Kidney epithelial cell (primary cell): ENCODE measurements at places on chromosomes 16 and 17. TPM values are rescaled to one million over a fixed set of nuclear protein-coding genes. Genes with fewer than 3 reads are reported as not detected.

DNA sequence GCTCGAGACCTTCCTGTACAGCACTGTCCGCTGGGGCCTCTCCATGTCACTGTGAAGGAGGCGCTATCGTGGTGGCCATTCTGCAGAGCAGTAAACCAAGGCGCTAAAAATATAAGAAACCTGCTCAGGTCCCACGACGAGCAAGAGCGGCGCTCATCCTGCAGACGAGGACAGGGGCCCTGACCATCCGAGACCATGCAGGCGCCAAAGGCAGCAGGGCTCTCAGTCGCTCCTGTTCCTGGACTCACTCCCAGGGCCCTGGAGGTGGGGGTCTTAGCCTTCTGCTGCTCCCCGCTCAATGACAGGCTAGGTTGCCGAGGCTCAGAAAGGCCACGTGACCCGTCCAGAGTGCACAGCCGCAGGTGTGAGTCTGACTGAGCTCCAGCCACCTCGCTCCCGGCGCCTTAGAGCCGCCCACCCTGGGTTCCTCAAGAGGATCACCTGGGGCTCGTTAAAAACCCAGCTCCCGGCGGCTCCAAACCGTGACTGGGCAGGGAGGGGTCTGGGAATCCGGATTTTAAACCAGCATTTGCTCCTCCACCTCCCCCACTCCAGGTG, 509 bp upstream of the ATP2C2 start:
- no peak for DNase-seq

DNA sequence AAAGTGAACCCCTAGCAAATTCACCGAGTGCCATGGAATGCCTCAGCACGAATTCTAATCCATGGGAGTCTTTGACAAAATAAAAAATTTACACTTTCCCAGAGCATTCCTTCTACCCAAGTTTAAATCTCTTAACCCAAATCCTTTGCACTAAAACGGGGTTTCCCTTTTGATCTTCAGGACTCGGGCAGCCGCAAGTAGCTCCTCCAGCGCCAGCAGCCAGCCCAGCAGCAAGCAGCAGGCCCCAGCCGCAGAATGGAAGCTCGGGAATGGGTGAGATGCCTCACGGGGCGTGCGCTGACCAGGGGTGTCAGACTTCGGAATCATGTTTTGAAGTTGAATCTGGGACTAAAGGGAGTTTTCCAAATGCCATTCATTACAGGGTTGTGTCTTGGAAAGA, 42.4 kb downstream of the RPA1 start:
- DNase-seq = no peak

DNA sequence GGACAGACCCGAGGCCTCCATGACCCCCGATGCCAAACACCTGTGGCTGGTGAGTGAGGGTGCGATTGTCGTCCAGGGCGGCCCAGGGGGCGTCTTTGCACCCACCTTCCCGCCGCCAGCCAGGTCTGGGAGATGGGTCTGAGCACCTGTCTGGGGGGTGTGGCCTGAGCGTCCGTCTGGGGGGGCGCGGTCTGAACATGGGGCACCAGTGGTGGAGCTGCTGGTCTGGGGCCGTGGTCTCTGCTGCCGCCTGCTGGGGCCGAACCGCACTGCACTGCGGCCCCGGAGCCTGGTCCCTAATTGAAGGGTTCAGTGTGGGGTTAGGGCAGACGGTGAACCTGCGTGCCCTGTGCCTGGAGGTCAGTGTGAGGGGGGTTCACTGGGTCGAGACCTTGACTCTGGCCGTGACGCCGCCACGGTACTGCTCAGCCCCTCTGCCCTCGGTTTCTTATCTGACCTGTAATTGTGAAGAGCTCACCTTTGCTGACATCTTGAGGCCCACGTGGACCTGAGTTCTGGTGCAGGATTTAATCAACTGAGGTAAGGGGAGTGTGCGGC, 12.6 kb upstream of the TCF25 start:
- DNase-seq = no peak

DNA sequence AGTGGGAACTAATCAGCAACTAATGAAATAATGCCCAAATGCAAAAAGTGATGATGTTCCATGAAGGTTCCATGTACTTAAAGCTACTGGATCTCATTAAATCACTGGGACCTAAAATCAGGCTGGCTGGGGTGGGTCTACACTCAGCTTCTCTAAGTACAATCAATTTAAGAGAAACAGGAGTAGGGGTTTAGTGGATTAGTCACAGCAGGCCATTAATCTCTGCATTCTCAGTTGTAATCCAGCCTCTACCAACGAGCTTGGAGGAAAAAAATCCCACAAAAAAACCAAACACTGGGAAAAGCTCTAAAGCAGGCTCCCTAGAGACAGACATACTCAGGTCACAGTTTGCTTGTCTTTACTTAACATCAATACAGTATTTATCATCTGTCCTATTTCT, 15.0 kb downstream of the CA10 start:
- no peak for DNase-seq

GRCh38 chr16:65827231-65827630, 539.3 kb upstream of the CDH5 start:
- no peak for DNase-seq

GRCh38 chr17:58840820-58841612, 85.4 kb downstream of the PPM1E start:
- DNase-seq = no peak

DNA sequence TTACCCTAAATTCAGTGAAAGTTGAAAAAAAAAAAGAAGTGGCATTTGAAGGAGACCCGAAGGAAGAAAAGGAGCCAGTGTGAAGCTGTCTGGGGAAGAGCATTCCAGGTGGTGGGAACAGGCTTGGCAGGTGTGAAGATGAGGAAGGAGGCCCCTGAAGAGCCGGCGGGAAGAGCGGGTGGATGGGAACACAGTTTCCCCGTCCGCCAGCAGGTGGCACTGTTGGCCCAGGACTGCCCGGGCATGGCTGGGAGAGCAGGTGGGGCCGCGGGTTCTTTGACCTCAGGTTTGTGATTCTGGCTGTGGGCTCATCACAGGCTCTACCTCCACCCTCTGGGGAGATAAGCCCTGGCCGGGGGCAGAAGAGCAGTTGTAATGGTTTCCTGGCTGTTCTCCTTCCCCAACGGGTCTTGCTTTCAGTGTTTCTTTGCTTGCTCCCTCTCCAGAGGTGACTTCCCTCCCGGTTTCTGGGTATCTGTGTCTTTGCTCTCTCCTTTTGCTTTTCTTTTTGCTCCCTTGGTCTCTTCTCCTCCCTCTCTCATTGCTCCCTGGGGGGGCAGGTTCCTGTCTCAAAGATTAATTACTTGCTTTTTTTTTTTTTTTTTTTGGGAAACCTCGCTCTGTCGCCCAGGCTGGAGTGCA, 32.3 kb downstream of the RAP1GAP2 start:
- no peak for DNase-seq

- no peak for DNase-seq
These were observed 7.7 kb upstream of the AKTIP start for GRCh38 chr16:53510704-53511070.

- no peak for DNase-seq
These were observed 32.8 kb downstream of the BEAN1 start for GRCh38 chr16:66459878-66460277.

- DNase-seq = peak; percentile 93
These were observed 59.1 kb downstream of the OR1D5 start for GRCh38 chr17:3004150-3004801.

GRCh38 chr16:80231888-80232287, 308.9 kb upstream of the DYNLRB2 start:
- peak; percentile 81 for DNase-seq

DNA sequence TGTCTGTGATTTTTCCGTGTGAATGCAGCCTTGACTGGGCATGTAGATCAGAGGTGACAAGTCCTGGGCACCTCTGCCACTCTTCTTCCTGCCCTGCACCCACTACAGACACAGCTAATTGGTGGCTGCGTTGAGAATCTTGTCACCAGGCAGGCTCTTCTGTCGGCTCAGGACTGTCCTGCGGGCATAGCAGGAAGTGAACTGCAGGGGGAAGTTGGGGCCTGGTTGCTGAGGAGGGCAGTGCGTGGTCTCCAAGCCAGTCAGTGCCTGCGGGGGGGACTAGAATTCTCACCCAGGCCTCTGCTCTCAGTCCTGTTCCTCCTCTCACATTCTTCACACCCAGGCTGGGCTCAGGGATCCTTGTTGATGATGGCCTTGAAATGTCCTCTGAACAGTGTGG, 50.5 kb downstream of the JPH3 start:
- DNase-seq = no peak

The RUNDC3A gene
- 3.3 and 12.3 TPM in 2 replicates for total RNA-seq

The TLCD3B gene
- not detected in 2 replicates for total RNA-seq

The TPPP3 gene
- total RNA-seq = 0.46 and 1.4 TPM in 2 replicates

The TEX19 gene
- not detected in 2 replicates for total RNA-seq
